GM04504 (cell line): ENCODE measurements at places on chromosomes 11 and 22.

DNA sequence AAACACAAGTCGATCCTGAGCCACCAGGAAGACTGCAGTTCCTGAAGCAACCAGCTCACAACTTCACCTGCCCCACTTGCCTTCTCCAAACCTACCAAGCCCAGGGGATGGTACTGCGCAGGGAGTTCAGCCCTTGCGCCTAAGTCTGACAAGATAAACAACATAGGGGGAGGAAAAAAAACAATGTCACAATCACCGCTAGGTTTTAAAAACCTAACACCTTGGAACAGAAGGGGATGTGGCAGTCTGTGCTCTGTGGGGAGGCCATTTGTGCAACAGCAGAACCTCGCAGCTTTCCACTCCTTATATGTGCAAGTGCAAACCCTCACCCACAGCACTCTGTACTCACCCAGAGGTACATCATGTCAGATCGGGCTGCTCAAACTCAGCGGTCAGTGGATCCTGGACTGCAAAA lies 134.2 kb downstream of the RBFOX2 start:
- no peak for DNase-seq

GRCh38 chr22:26579331-26579886 lies 10.5 kb downstream of the TPST2 start:
- DNase-seq, result no peak

DNA sequence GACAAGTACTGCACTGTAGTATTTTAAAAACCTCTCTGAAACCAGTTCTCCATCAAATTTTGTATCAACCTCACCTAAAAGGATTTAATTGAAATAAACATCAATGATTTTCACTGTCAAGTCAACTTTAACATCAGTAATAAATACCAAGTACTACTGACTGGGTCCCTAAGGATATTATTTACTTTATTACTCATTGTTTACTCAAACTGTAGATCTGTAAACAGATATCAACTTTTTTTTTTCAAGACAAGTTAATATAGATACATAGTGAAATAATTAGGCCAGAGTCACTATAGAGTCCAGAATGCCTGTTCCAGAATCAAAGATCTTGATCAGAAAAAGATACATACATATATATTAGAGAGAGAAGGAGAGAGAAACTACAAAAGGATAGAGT lies 1.6 kb downstream of the RNF141 start:
- DNase-seq, result no peak

DNA sequence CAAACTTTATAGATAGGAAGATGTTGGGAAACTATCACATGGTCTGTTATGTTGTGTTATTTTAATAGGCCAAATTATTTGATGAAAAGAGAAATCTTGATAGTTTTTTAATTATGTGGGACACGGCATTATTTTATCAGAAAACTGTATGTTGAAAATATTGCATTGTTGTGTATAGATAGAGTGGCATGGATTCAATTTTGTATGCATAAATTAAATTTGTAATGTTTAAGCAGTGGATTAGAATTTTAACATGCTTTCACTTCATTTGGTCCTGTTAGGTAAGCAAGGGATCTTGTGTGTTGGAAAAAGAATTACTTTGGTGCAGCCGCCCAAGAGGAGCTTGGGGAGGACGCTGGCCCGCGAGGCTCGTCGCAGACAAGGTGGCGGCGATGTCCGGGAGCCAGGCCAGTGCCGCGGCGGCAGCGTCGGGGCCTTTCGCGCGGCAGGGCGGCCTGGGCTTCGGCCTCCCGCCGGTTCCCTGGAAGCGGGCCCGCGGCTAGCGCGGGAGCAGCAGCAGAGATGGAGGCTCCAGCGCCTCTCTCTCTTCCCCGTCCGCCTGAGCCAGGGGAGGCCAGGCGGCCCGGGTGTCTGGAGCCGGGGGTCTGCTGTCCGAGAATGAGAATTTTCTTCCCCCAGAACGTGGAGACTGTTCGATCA lies 82.7 kb downstream of the GGT1 start:
- no peak for DNase-seq

- DNase-seq, result no peak
Observed at GRCh38 chr11:45621588-45621987, 43.8 kb downstream of the CHST1 start.

GRCh38 chr11:131687291-131688047 lies 317.1 kb downstream of the NTM start:
- DNase-seq, result no peak

DNA sequence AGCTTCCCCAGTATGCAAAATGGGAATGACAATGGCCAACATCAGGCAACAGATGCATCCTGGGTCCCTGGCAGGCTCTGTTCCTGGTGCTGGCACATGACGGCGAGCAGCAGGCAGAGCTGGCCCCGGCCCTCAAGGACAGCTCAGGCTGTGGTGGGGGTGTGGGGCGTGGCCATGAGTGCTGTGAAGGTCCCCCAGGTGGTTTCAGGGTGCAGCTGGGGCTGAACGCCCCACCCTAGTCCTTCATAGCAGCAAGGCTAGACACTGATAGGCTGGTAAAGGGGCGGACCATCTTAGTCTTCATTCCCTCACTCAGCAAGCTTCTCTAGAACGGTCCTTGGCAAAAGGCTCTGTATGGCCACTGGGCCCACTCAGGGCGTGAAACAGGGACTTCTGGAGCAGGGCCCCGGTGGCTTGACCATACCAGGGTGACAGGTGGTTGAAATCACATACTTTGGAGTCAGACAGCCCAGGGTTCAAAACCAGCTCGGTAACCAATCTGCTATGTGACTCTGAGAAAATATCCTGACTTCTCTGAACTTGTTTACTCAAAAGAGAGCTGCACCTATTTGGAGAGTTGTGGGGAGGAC lies 15.1 kb downstream of the NPTXR start:
- DNase-seq, result no peak

DNA sequence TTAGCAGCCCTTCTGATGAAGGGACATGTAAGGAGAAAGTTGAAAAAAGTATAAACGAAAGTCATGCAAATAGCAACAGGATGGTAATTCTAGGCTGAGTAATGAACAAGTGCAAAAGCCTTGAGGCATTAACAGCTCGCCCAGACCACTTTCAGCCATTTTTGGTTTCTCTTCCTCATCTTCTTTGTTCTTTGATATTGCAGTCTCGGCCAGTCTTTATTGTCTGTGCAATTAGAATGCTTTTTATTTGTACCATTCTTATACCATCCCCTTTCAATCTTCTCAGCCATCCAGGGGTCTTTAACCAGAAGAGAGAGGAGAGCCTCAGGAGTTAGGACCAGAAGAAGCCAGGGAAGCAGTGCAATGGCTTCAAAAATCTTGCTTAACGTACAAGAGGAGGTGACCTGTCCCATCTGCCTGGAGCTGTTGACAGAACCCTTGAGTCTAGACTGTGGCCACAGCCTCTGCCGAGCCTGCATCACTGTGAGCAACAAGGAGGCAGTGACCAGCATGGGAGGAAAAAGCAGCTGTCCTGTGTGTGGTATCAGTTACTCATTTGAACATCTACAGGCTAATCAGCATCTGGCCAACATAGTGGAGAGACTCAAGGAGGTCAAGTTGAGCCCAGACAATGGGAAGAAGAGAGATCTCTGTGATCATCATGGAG lies 7.3 kb downstream of the TRIM34 start:
- no peak for DNase-seq

DNA sequence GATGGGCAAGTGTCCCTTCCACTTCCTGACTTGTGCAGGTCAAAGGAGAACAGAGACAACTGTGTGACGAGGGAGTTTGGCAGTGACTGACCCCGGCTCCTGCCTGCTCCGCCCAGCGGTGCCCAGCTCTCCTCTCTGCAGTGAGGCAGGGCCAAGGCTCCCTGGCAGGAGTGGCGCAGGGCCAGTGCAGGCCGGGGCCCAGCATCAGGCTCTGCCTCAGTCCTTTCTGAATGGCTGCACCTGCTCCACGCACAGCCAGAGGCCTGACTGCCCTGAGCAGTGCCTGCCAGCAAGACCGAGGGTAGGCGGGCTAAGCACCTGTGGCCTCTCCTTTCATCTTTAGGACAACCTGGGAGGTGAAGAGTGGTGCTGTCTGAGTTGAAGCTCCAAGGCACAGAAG lies 54.2 kb downstream of the WT1 start:
- no peak for DNase-seq

DNA sequence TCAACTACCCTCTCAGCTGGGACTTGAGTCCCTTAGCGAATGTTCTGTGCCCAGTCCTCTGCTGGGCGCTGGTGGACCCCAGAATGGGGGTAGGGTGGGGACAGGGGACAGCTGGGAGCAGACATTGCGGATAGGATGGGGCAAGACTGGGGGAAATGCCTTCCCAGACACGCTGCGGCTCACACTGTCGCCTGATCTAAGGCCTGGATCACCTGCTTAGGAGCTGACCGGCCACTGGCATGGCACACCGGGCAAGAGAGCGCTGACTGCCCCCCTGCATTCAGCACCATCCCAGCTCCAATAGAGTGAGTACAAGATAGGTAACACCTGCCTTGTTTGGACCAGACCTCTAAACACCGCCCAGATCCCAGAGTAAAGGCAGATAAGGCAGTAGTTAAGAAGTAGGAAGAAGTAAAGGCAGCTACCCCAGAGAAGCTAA lies 1.4 kb downstream of the ARVCF start:
- DNase-seq, result no peak

GRCh38 chr11:122359081-122359571 lies 243.1 kb upstream of the BLID start:
- DNase-seq, result no peak

DNA sequence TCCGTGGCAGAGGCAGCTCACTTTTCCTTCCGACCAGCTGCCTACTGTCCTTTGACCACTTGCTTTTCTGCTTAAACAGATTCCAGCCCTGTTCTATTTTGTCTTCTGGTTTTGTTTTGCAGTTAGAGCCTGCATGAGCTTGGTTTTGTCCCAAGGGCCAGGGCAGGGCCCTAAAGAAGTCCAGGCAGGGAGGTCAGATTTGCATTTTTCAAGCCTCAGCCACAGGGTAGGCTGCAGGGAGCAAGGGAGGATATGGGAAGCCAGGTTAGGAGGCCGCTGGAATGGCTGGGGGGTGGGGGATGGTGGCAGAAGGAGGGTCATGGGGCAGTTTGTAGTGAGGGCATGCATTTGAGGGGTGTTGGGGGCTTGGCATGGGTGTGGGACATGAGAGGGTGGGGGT lies 23.1 kb downstream of the FADD start:
- no peak for DNase-seq

- no peak for DNase-seq
Observed at GRCh38 chr11:46275964-46276641, 1.4 kb upstream of the CREB3L1 start.

DNA sequence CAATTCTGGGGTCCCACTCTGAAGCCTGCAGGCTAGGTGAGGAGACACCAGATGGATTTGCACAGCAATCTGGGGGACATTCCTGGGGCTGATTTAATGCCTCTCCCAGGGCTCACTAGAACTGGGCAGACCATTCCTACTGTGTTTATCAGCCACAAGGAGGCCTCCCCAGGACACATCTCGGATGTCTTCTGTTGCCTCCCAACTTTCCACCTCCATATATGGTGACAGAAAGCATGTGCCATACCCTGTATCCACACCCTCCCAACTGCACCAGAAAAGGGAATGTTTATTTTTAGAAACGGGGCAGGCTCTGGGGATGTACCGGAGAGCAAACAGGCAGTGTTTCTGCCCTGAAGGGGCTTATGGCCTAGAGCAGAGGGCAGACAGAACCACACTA lies 181.8 kb downstream of the CSNK2A3 start:
- DNase-seq, result no peak

GRCh38 chr11:104405277-104405676 lies 241.3 kb upstream of the PDGFD start:
- no peak for DNase-seq

- no peak for DNase-seq
Observed at GRCh38 chr22:43412808-43413795, 1.3 kb downstream of the MPPED1 start.

GRCh38 chr11:123573286-123573685 lies 81.1 kb downstream of the SCN3B start:
- no peak for DNase-seq

DNA sequence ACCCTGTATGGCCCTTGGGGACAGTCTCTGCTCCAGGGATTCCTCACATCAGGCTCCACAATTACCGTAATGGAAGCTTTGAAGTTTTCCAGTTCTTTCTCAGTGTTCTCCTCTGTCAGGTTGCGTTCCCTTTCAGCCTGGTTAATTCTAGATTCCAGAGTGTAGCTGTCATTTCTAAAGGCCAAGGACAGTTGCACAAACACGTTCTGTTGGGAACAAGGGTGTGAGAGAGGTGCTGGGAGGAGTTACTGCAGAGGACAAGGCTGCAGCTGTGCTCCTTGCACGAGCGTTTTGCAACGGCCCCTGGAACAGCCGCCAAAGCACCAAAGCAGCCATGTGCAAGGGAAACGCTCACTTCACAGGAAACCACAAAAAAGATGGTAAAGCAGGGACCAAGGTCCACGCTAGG lies 35.9 kb upstream of the LYVE1 start:
- no peak for DNase-seq

DNA sequence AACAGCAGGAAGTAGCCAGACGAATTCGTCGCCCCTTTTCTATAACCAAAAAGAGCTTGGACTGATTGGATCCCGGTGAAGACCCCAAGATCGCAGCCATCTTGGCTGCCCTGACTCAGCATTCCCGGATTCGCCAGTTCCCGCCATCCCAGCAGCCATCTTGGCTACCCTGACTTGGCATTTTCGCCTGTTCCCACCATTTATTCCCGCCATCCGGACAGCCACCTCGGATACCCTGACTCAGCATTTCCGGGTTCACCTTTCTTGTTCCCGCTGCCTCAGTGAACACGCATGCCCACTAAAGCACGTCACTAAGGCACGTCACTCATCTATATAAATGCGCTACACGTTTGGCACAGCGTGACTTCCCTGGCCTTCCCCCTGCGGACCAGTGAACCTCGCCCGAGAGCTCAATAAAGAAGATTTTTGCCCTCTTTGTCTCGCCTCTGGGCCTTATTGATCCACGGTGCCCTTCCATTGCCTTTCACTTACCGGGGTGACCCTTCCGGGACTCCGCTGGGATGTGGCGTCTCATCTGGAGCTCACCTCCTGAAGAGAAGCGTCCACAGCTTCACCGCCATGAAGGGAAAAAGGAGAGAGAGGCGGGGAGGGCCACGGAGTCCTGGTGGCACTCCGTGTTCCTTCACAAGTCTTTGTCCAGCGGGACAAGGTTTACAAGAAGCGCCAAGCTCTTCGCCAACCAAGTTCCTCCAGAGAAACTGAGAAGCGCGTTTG lies 4.0 kb upstream of the OR56A3 start:
- no peak for DNase-seq

GRCh38 chr22:38203090-38203810 lies 1.5 kb downstream of the MAFF start:
- DNase-seq, result no peak

DNA sequence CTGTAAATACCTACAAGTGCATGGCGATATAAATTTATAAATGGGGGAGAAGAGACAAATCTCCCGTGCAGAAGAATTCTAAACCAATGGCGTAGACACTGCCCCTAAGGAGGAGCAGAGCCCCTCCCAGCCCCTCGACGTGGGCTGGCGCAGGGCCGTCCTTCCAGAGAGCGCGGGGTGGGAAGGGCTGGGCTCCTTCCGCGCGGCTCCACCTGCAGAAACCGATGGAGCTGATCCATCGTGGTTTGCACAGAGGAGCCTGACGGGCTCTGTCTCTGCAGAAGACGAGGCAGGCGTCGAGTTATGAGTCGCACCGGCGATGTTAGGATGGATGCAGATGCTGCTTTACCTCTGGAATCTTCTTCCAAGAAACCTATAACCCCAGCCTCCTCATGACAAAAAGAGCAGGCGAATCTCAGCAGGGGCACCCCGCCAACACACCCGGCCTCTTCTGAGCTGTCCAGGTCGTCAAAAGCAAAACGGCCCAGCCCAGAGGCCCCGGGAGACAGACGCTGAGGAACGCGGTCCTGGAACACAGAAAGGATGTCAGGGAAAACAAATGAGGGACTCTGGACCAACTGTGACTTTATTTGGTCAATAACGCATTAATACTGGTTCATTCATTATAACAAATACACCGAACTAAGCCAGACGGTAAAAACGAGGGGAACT lies 11.0 kb upstream of the B4GALNT4 start:
- no peak for DNase-seq

- DNase-seq, result no peak
Observed at GRCh38 chr22:26463688-26464087, 19.9 kb downstream of the HPS4 start.
